Stimulated activated CD4-positive, alpha-beta T cell treated with anti-CD3 and anti-CD28 coated beads, Interleukin-1b, Interleukin-23, amount 100 ng/mL, for 1 hour (primary cell): ENCODE measurements at places on chromosomes 4 and X.

GRCh38 chrX:9816084-9816700 is 30.0 kb downstream of the SHROOM2 start:
- no peak for DNase-seq

DNA sequence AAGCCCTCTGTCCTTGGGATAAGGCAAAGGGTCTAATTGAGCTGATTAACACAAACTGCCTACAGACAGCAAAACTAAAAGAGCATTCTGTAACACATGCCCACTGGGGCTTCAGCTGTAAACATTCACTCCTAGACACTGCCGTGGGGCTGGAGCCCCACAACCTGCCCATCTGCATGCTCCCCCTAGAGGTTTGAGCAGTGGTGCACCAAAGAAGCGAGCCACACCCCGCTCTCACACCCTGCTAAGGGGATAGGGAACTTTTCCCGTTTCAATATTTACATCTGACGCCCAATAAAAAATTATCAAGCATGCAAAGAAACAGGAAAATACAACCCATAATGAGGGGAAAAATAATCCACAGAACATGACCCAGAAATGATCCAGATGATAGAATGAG is 46.9 kb upstream of the HSD17B10 start:
- DNase-seq = no peak

GRCh38 chrX:41473936-41474725 is 27.0 kb downstream of the NYX start:
- DNase-seq = no peak

- DNase-seq = no peak
Measured at GRCh38 chrX:148333989-148334388, 166.4 kb upstream of the AFF2 start.

- no peak for DNase-seq
Measured at GRCh38 chr4:138734746-138735145, 280.8 kb upstream of the NOCT start.

DNA sequence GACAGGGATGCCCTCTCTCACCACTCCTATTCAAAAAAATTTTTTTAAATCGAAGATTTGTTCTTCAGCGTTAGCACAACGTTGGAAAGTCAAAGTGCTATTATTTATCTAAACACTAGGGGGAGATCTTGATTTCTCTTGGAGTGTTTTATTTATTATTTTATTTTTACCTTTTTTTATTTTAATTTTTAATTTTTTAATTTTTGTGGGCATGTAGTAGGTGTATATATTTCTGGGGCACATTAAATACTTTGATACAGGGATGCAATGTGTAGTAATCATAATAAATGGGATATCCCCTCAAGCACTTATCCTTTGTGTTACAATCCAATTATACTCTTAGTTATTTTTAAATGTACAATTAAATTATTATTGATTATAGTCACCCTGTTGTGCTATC is 37.4 kb upstream of the SLC10A4 start:
- no peak for DNase-seq

DNA sequence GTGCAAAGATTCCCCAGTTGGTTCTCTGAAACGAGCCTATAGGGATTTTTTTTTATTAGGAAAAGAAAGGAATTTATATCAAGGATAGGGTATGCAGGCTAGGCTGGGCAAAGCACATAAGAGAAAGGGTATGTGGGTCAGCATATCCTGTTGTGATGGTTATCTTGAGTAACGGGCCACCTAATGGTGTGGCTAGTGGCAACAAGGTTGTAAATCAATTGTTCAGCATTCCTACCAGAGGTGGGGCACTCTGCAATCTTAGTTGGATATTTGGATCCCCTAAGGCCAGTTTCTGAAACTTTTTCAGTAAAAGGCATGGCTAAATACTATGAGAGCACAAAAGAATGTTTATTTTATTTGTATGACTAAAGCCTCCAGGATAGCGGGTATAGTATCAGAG is 42.7 kb downstream of the DCAF12L1 start:
- DNase-seq = no peak
